Kidney epithelial cell (primary cell): ENCODE measurements at places on chromosomes 4 and X. TPM values are rescaled to one million over a fixed set of nuclear protein-coding genes. Genes with fewer than 3 reads are reported as not detected.

The FAM47E gene
- total RNA-seq = 2.3 and 3.1 TPM in 2 replicates

DNA sequence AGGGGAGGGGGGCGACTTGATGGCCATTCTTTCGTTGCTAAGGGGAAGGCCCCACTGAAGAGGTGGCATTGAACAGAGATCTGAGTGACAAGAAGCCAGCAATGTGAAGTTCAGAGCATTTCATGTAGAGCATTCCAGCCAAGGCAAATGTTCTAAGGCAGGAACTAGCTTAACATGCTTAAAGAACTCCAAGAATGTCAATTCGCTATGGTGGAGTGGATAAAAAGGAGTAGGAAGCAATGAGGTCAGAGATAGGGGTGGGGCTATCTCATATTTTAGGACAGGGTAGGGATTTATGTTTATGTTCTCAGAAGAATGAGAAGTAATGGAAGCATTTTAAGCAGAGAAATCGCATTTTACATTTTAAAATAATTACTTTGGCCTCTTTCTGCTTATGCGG is 130.9 kb downstream of the TTC29 start:
- DNase-seq = no peak

DNA sequence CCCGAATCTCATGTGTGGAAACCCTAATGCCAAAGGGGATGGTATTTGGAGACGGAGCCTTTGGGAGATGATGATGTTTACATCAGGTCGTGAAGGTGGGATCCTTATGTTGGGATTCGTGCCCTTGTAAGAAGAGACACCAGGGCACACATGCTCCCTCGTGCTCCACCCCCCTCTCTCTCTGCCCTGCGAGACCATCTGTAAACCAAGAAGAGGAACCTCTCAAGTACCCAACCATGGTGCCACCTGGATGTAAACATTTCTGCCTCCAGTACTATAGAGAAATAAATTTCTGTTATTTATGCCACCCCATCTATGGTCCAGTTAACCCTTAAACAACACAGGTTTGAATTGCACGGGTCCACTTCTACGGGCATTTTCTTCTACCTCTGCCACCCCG is 179.4 kb downstream of the DHRSX start:
- DNase-seq = no peak

DNA sequence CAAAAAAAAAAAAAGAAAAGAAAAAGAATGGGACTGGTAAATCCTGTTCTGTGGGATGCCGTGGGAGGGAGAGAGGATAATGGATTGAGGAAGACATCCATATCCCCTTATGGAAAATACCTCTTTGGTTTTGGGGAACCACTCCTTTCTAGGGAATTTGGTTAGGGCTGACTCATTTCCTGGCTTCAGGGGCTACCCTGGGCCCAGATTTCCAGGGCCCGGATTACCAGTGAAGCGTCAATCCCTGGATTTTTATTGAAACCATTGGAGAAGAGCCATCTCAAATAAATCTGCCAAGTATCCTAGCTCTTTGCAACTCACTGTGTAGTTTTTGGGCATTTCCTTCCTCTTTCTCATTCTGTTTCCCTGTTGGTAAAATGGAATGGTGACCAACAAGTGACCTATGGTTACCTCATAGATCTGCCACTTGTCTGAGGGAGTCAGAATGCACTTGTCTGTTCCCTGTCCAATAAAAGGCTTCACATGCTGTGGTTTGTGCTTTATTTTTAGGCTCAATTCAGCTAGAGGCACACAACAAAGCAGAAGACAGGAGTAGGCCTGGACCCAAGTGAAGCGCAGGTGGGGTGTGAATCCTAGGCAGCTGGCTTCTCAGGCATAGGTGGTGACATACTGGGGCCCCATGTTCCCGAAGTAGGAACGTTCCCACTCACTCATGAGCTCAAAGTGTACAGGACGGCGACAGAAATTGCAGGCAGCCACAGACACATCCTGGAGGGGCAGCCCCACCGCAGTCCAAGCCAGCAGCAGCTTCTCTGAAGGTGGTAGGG is 8.6 kb downstream of the APEX2 start:
- no peak for DNase-seq
